Activated CD4-positive, alpha-beta T cell treated with anti-CD3 and anti-CD28 coated beads for 1 hour (primary cell): ENCODE measurements at places on chromosomes 3 and 15.

GRCh38 chr15:63195569-63196015 is 6.2 kb downstream of the RAB8B start:
- no peak for DNase-seq

DNA sequence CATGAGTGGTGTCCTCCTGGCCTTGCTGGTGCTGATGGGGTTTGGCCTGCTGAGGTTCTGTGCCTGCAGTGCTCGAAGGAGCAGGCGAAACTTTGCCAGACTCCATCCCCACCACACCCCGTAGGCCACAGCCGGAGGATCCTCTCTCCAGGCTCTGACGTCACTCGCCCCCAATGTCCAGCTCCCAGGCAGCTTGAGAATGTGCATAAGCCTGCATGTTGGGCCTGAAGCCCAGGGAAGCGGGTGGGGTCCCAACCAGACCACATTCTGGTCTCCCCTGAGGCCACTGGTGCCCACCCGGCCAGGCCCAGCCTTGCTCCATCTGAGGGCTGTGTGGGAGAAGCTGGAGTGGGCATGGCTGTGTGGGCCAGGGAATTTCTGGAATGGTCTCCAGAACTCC is 109.8 kb downstream of the ASB7 start:
- DNase-seq = no peak

GRCh38 chr3:27800261-27800660 is 78.1 kb upstream of the EOMES start:
- no peak for DNase-seq

DNA sequence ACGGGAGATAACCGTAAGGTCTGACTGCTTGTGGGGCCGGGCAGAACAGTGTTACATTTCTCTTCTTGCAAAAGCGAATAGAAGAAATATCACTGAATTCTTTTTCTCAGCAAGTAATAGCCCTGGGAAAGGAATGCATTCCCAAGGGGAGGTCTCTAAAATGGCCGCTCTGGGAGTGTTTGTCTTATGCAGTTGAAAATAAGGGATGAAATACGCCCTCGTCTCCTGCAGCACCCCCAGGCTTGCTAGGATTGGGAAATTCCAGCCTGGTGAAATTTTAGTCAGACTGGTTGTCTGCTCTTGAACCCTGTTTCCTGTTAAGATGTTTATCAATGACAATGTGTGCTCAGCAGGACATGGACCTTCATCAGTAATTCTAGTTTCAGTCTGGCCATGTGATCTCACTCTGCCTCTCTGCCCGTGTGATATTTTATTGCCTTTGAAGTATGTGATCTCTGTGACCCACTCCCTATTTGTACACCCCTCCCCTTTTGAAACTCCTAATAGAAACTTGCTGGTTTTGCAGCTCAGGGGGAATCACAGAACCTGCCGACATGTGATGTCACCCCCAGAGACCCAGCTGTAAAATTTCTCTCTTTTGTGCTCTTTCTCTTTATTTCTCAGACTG is 715.6 kb downstream of the ROBO1 start:
- no peak for DNase-seq

GRCh38 chr3:150454622-150455021 is 46.5 kb downstream of the TSC22D2 start:
- DNase-seq = no peak

DNA sequence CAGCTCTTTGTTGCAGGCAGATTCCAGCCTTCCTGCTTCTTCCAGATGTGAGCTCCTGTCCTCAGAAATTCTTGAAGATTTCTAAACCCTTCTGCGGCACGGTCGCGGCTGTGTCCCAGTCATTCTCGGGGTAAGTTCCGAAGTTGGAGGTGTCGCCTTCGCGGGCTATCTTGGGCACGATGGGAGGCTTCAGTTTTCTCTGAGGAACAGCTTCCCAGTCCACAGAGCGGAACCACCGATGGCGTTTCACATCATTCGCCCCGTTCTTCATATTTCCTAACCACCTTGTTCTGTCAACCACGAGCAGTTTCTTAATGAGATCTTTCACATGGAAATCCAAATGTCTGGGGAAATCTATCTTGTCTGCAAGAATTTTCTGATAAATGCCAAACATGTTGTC is 24.7 kb upstream of the CERS3 start:
- DNase-seq = no peak

GRCh38 chr15:51198701-51199232 is 104.1 kb upstream of the TNFAIP8L3 start:
- no peak for DNase-seq

GRCh38 chr15:98903377-98904018 is 104.1 kb downstream of the PGPEP1L start:
- no peak for DNase-seq

DNA sequence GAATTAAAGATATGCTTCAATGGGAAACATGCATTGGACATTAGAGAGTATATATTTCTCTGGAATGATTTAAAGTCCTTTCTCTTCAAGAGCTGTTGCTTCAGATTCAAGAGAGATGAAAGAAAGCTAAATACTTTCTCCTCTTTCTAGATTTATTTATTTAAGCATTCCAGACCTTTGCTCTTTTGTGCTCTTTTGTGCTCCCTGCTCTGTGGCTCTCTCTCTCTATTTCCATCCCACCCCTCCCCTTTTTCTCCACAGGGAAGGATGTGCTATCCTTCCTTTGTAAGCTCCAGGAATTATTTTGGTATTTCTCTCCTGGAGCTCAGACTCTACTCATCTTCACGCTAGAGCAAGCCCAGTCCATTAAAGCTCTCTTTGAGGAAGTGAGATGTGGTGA is 871.9 kb upstream of the GBE1 start:
- DNase-seq = no peak

DNA sequence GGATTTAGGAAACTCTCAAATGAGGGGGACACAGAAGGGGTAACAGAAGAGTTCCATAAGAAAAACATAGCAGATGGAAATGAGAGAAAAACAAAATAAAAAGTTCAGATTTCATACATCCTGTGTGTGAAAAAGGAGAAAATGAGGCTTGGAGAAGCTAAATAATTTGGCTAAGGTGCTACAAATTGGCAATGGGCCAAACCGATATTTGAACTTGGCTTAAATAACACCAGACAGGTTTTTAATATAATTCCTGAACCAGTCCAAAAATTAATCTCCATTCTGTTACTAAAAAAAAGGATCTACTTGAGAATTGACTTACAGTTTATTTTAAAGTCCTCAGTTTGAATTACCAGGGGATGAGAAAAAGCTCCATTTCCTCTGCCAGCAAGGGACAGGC is 342.9 kb upstream of the DPH6 start:
- DNase-seq = no peak

GRCh38 chr3:87796843-87797185 is 262.0 kb downstream of the CGGBP1 start:
- no peak for DNase-seq

DNA sequence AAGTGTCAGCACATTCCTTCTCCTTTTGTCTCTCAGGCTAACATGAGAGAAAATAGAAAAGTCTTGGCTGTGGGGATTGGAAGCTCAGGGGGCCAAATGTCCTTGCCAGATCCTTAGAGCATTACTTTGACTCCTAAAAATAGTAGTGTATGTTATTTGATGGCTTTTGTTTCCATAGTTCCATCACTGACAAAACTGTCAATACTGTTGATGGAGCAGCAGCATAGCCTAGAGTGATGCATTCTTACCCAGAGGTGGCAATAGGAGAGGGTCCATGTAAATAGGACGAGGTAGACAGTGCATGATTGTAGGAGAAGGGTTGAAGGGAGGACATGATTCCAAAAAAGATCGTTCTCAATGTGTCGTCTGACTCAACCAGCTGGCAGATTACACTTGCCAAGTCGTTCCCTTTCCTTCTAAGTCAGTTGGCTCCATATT is 282.7 kb upstream of the TPRG1 start:
- DNase-seq = no peak

- no peak for DNase-seq
Measured at GRCh38 chr15:45829336-45830153, 194.7 kb downstream of the SQOR start.

DNA sequence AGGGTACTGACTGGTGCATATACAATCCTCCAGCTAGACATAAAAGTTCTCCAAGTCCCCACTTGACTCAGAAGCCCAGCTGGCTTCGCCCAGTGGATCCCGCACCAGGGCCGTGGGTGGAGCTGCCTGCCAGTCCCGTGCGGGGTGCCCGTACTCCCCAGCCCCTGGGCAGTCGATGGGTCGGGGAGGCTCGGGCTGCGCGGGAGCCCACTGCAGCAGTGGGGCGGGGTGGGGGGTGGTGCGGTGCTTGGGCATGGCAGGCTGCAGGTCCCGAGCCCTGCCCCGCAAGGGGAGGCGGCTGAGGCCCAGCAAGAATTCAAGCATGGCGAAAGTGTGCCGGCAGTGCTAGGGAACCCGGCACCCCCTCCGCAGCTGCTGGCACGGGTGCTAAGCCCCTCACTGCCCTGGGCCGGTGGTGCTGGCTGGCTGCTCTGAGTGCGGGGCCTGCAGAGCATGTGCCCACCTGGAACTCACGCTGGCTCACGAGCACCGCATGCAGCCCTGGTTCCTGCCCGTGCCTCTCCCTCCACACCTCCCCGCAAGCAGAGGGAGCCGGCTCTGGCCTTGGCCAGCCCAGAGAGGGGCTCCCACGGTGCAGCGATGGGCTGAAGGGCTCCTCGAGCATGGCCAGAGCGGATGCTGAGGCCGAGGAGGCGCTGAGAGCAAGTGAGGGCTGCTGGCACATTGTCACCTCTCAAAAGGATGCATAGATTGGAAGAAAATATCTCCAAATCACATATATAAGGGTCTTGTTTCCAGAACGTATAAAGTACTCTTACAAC is 68.3 kb upstream of the PIK3R4 start:
- no peak for DNase-seq
